ENCODE measurements at places on chromosomes 7 and 10.
A peak's percentile ranks its signal among the peaks of the same experiment; 100 is the strongest.

DNA sequence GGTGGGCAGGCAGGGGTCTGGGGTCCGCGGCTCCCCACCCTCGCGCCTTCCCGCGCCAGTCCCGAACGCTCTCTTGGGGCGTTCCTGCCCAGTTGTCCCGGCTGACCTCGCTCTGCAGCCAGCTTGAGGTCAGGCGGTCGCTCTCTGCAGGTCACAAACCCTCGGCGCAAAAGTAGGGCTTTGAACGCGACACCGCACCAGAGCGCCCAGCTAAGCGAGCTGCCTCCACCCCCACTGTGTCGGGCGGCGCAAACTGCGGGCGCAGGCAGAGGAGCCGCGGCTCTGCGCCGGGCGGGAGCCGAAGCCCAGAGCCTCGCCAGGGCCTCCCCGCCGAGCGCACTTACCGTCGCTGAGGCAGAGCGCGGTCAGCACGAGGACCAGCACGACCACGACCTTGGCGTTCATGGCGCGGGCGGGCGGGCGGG, 284 bp downstream of the CXCL12 start:
- DNase-seq: no peak

- DNase-seq: no peak
Observed at GRCh38 chr7:129990403-129991192, 37.8 kb upstream of the UBE2H start.

GRCh38 chr10:48514255-48514654, 90.6 kb downstream of the ARHGAP22 start:
- no peak for DNase-seq

GRCh38 chr10:120835603-120836002, 15.6 kb upstream of the WDR11 start:
- DNase-seq: no peak

GRCh38 chr7:82312646-82313045, 130.9 kb downstream of the CACNA2D1 start:
- DNase-seq: no peak

- DNase-seq: no peak
Observed at GRCh38 chr7:71444130-71444529, 312.2 kb downstream of the GALNT17 start.

GRCh38 chr7:121837462-121837861, 35.5 kb upstream of the PTPRZ1 start:
- no peak for DNase-seq

- DNase-seq: no peak
Observed at GRCh38 chr7:48150086-48150485, 21.2 kb upstream of the ABCA13 start.

DNA sequence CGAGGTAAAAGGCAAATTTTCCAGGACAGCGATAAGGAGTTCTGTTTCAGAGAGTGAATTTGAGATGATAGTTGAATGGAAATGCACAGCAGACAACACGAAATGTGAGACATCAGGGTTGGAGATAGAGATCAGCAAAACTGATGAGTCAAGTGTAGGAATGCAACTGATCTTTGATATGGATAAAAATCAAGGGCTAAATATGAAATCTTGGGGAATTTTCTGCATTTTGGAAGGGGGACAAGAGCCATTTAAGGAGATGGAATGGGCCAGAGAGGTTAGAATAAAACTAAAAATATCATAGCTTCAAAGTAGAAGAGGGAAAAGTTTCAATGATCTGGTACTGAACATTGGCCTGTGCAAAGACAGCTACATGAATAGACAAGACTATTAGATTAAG, 11.5 kb downstream of the CISD1 start:
- no peak for DNase-seq

DNA sequence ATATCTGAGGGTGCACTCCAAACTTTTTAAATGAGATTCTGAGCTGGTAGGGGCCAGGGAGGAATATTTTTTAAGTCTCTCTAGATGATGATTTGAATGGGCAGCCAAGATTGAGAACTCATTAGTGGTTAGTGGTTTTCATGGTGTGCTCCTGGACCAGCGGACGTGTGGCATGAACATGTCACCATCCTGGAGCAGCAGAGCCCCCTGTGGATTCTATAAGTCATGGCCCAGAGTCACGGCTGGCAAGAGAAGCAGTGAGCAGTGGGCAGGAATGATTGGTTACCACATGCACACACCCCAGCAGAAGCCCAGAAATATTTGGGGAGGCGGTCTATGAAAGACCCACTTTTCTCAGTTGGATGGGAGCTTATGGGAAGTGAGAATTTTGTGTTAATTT, 21.2 kb upstream of the UCN3 start:
- no peak for DNase-seq

DNA sequence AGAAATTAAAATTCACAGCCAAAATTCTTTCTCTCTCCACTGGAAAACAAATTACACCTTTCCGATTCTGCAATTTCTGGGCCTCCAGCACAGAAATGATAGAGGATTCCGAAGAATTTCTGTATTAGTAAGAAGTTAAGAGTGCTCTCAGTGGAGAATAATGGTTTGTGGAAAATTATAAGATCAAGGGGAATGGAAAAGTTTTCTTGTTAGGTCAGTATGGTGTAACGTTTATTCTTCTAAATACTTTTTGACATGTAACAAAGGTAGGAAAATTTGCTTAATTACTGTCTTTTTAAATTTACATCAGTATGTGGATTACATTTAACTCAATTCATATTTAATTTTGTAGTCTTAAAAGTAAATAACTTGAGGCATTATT, 288.3 kb upstream of the NFE2L3 start:
- DNase-seq: no peak

- DNase-seq: peak; percentile 27
Observed at GRCh38 chr10:35127289-35127891, 744 bp downstream of the CREM start.

GRCh38 chr7:29289156-29290021, 94.8 kb downstream of the CHN2 start:
- DNase-seq: no peak

DNA sequence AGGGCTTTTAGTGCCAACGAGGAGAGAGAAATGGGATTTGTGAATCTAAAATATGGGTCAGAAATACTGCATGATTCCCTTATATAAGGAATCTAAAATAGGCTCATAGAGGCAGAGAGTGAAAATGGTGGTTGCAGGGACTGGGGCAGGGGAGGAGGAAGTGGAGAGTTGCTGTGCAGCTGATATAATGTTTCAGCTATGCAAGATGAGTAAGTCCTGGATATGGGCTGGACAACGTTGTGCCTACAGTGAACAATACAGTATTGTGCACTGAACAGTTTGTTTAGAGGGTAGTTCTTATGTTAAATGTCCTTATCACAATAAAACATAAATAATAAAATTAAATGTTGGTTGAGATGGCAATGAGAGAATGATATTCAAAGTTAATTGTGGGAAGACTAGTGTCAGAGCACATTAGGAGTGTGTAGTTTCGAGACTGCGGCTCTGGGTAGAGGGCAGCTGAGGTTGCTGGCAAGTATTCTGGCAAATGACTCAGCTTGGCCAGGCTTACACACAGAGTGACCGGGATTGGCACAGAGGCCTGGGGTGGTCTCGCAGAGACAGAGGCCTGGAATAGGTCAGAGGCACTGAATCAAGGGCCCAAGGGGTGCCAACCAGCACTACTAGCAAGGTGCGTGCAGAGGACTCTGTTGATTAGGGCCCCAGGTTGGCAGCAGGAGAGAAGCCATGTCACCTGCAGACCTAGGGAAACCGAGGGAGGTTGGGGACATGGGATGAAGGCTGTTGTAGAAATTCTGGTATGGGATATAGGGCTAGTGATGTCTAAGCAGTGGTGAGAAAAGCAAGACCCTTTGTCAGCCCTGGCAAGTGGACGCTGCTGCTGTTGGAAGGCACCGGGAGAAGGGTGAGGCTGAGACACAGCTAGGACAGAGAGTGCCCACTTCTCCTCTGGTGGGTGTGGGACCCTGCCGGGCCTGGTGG, 2.8 kb upstream of the DEPP1 start:
- no peak for DNase-seq

GRCh38 chr10:60737242-60737641, 41.0 kb upstream of the CDK1 start:
- no peak for DNase-seq

- no peak for DNase-seq
Observed at GRCh38 chr7:72025381-72025960, 386.7 kb downstream of the CALN1 start.

- DNase-seq: no peak
Observed at GRCh38 chr7:112009081-112009480, 197.1 kb downstream of the DOCK4 start.

DNA sequence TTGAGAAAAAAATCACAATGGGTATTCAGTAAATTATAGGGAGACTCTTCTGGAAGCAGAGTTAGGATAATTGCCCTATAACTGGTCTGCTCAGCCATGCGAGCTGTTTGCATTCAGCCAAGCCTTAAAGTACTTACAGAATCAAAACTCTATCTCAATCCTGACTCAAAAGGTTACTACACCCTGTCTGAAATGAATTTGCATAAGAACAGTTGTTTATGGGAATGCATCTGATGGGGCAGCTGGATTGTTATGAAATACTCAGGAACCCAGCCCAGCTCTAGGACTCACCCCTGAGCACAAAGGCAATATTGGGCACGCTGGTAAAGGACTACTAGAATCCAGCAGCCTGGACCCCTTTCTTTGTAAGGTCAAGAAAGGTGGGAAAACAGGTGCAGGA, 38.8 kb downstream of the AKR1B15 start:
- DNase-seq: no peak

GRCh38 chr10:61752111-61753011, 89.6 kb downstream of the CABCOCO1 start:
- no peak for DNase-seq

GRCh38 chr7:15889507-15889906, 203.0 kb upstream of the MEOX2 start:
- no peak for DNase-seq

GRCh38 chr10:116744163-116744753, 1.9 kb upstream of the HSPA12A start:
- DNase-seq: no peak

- no peak for DNase-seq
Observed at GRCh38 chr10:129494176-129494575, 27.1 kb downstream of the MGMT start.

- DNase-seq: no peak
Observed at GRCh38 chr10:89845541-89846280, 144.3 kb downstream of the KIF20B start.

DNA sequence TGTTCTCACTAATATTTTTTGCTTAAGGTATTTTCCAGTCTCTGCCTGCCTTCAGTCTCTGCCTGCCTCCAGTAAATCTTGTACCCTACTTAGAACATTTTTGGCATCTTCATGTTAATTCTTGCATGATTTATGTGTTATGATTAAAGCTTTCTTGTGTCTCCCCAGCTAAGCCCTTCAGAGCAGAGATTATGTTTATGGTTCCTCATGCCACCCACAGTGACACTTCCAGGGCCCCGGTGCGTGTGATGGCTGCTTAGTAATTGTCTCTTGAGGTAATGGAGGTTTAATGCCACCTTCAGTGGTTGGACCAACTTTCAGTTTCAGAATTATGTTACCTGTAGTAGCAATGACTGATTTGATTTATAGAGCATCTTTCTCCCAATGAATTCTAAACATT, 70.6 kb upstream of the MET start:
- no peak for DNase-seq

GRCh38 chr7:43309706-43310022, 197.2 kb downstream of the HECW1 start:
- DNase-seq: no peak

GRCh38 chr7:105096306-105096705, 82.3 kb downstream of the KMT2E start:
- DNase-seq: no peak

Measured in stimulated activated CD4-positive, alpha-beta T cell treated with anti-CD3 and anti-CD28 coated beads, TNF-alpha, amount 100 ng/mL, for 24 hours (primary cell).